KG1 (cell line): ENCODE measurements at places on chromosomes 13 and 19.
A peak's percentile ranks its signal among the peaks of the same experiment; 100 is the strongest.

DNA sequence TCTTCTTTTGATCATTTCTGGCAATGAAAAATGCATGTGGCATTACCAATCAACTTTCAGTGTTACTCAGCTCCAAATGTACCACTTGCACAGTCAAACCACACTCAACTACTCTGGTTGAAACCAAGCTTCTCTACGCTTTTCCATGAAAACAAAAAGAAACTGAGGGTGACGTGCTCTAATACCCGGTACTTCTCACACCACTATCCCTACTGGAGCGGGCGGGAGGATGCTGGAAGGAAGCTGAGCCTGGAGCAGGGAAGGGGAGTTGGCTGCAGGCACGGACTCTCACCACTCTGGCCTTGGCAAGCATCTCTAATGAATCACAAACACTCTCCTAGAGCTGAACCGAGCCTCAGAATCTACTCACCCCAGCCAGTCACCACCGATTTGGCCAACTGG, 48.2 kb downstream of the STK24 start:
- no peak for DNase-seq

DNA sequence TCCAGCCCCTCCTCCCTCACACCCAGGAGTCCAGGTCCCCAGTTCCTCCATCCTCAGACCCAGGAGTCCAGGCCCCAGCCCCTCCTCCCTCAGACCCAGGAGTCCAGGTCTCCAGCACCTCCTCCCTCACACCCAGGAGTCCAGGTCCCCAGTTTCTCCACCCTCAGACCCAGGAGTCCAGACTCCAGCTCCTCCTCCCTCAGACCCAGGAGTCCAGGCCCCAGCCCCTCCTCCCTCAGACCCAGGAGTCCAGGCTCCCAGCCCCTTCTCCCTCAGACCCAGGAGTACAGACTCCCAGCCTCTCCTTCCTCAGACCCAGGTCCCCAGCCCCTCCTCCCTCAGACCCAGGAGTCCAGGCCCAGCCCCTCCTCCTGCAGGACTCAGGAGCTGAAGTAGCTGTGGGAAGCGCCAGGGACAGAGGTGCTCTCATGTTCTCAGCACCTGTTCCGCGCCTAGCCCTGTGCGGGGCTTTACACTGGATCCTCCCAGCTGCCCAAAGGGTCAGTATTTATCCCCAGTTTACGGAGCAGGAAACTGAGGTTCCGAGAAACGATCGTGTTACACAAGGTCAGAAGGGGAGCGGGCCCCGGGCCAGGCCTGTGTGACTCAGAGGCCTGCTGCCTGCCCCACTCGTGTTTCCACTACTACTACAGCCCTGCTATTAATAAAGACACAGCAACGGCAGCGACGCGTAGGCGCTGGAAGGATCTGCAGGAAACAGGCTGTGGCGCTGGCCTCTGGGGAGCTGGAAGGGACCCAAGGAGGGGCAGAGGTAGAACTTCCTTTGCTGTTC, 1.7 kb upstream of the SBK3 start:
- DNase-seq = peak; percentile 81

DNA sequence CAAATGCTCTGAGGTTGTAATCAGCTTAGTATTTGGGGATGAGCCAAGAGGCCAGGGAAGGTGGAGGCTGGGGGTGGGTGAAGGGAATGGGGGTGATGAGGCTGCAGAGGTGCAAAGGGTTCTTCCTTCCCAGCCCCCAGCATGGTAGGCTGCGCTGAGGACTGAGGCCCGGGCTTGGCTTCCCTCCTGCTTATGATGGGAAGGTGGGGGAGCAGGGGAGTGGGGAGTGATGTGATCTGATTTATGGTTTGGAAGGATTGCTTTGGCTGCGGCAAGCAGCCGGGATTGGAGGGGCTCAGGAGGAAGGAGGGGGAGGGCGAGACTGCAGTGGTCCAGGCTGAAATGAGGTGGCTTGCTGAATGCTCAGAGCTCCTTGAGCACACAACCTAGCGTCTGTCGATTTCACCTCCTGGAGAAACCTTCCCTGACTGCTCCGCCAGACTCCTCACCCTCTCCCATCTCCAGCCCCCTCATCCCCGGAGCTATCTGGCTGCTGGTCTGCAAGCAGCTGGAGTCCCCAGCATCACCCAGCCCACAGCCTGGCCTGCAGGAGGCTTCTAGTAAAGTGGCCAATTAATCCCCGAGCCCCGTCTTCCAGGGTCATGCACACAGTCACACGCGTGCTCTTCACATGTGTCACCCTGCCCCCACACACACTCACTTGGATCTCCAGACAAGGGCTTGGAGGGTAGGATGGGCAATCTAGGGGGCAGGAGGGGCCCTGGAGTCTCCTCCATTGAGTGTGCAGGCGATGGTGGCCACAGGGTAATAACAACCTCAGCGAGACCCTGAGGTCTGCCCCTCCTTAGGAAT, 757 bp upstream of the CLEC11A start:
- no peak for DNase-seq

GRCh38 chr19:35557539-35558399, 5.7 kb downstream of the ATP4A start:
- DNase-seq = no peak

GRCh38 chr13:33178209-33178840, 107.2 kb downstream of the STARD13 start:
- no peak for DNase-seq

- DNase-seq = no peak
Measured at GRCh38 chr13:33169273-33169980, 116.1 kb downstream of the STARD13 start.

GRCh38 chr19:11356676-11357550, 1.7 kb downstream of the PLPPR2 start:
- DNase-seq = no peak

- DNase-seq = no peak
Measured at GRCh38 chr13:75135325-75135825, 346.6 kb downstream of the TBC1D4 start.

- no peak for DNase-seq
Measured at GRCh38 chr13:71591374-71591773, 275.6 kb downstream of the DACH1 start.

GRCh38 chr13:73223372-73223781, 164.6 kb downstream of the KLF5 start:
- no peak for DNase-seq

GRCh38 chr13:51780099-51780498, 23.9 kb downstream of the DHRS12 start:
- DNase-seq = no peak
